Breast epithelium (tissue), 4 donors: ENCODE measurements at places on chromosomes 1 and 21.

DNA sequence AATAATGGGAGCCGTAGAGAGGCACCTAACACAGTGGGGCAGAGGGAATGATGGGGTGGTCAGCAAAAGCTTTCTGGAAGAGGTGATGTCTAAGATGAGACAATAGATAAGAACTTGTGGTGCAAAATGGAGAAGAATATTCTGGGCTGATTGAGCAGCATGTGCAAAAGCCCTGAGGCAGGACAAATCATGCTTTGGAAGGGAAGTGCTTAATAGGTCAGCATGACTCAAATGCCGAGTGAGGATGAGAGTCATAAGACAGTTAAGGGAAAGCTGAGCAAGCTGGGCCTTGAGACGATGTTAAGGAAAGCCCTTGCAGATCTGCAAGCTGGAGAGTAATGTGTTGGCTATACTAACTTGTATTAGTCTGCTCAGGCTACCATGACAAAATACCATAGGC, 37.3 kb upstream of the ASB17 start:
- no peak for DNase-seq

GRCh38 chr1:106746448-106747085, 309.9 kb upstream of the PRMT6 start:
- DNase-seq = no peak

DNA sequence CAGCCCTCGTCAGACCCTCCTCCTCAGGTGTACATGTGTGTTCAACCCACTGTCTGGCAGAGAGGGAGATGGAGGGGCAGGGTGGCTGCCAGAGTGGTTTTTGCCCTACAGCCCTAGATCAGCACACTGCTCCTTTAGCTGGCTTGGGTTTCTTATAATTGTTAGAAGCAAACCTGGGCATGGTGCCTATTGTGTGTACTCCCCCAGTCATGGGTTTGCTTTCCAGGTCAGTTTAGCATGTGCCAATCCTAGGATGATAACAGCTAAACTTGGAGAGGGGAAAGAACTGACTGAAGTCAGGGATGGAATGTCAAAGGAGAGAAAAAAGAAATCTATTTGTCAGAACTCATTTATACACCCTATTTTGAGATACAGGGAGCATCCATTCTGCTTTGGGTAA, 63.3 kb downstream of the UCK2 start:
- no peak for DNase-seq

DNA sequence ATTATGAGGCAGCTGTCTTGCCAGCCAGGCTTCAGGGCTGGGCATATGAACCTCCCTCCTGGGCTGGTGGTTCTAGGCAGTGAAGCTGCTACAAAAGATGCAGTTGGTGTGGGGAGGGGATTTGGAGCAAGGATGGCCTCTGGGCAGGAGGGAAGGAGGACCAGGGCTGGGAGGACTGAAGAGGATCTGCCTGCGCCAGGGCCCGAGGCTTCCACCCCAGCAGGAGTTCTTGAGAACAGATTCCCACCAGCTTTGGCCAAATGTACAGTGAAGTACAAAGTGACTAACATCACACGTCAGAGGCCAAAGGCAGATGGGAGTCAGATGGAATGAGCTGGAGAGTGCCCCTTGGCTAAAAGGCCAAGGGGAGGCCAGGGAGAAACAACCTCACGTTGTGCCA, 62.4 kb downstream of the DDX20 start:
- DNase-seq = no peak

DNA sequence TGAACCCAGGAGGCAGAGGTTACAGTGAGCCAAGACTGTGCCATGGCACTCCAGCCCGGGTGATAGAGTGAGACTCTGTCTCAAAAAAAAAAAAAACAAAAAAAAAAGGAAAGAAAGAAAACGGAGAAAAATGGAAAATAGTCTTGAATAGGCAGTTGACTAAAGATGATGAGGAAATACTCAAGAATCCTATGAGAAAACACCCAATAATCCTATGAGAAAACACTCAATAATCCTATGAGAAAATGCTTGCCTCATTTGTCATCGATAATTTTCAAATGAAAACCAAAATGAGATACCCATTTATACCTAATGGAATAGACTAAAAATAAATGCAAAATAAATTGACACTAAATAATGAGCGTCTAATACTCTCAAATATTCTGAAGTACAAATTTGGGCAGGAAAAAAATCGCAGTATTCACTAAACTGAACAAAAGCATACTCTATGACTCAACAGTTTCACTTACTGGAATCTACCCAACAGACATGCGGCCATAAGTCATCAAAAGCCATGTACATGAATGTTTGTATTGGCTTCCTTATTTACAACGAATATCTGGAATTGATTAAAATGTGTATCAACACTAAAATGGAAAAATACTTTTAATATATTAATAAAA, 733.9 kb upstream of the CHRM3 start:
- no peak for DNase-seq
